ENCODE measurements at places on chromosomes 13 and 19. TPM values are rescaled to one million over a fixed set of nuclear protein-coding genes. Genes with fewer than 3 reads are reported as not detected.

DNA sequence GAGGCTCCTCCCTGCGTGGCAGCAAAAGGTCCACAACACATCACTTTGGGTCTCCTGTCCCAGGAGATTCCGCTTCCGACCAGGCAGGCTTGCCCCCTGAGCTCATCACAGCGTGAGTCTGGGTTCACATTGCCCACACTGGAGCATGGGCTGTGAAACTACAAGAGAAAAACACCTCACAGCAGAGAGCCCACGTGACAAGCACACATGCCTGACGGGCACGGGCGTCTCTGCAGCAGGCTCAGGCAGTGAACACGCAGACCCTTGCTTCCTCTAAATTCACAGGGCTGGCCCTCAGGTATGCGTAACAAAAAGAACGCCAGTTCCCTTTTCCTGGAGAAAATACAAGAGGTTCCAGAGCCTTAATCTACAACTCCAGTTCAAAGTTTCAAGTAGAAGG lies 41.9 kb downstream of the RASA3 start:
- no peak for DNase-seq

DCLK1 gene
- total RNA-seq: 0.21 TPM

- DNase-seq: peak; percentile 70
These were observed 99.2 kb upstream of the KLF5 start for GRCh38 chr13:72959643-72960042.

- DNase-seq: no peak
These were observed at the start of gene APOE for GRCh38 chr19:44905437-44906160. APOE (plus strand) TSS chr19:44905796; CDS start chr19:44906625, 829 bp downstream.

GRCh38 chr13:72552731-72553130 lies 174.7 kb downstream of the MZT1 start:
- no peak for DNase-seq

ADGRE2 gene
- 0.83 TPM for total RNA-seq

- no peak for DNase-seq
These were observed 199.0 kb upstream of the RXFP2 start for GRCh38 chr13:31540281-31540680.

ZNF547 gene
- 2.3 TPM for total RNA-seq

IFNL1 gene
- not detected for total RNA-seq

DNA sequence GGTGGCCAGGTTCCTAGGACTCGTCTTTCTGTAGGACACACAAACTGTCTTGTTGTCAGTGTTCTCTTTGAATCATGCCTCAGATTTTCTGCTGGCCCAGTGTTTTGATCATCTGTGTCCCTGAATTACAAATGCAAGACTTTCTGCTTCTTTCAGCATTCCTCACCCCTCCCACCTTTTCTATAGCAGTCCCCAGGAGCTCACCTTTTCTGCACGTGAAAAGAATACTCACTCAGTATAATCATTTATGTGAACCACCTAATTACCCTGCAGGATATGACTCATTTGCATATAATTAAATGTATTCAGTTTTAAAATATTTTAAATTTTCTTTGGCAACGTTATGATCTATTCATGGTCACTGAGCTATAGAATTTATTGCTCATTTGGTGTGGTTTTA lies 389.2 kb downstream of the ITGBL1 start:
- DNase-seq: no peak

GRCh38 chr19:5355076-5355475 lies 14.5 kb upstream of the PTPRS start:
- DNase-seq: no peak

- DNase-seq: no peak
These were observed 26.3 kb upstream of the UQCRFS1 start for GRCh38 chr19:29239213-29239776.

- DNase-seq: no peak
These were observed 11.5 kb downstream of the MED16 start for GRCh38 chr19:881385-882071.

- DNase-seq: no peak
These were observed 2770.4 kb upstream of the PCDH20 start for GRCh38 chr13:64186071-64186470.

MISP3 gene
- 1.2 TPM for total RNA-seq

DNA sequence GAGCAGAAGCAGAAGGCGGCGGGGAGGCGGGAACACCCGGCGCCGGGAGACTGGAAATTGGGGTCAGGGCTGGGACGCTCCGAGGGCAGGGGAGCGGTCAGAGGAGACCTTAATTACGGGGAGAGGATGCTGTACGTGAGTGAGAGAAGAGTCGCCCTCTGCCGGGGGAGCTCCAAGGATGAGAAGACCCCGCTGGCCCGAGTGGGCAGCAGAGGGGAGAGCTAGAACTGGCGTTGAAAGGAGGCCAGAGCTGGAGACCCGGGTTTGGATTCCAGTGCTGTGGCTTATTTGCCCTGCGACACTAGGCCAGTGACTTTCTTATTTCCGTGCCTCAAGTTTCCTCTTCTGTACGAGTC lies 536 bp downstream of the FAM32A start:
- DNase-seq: no peak

DNA sequence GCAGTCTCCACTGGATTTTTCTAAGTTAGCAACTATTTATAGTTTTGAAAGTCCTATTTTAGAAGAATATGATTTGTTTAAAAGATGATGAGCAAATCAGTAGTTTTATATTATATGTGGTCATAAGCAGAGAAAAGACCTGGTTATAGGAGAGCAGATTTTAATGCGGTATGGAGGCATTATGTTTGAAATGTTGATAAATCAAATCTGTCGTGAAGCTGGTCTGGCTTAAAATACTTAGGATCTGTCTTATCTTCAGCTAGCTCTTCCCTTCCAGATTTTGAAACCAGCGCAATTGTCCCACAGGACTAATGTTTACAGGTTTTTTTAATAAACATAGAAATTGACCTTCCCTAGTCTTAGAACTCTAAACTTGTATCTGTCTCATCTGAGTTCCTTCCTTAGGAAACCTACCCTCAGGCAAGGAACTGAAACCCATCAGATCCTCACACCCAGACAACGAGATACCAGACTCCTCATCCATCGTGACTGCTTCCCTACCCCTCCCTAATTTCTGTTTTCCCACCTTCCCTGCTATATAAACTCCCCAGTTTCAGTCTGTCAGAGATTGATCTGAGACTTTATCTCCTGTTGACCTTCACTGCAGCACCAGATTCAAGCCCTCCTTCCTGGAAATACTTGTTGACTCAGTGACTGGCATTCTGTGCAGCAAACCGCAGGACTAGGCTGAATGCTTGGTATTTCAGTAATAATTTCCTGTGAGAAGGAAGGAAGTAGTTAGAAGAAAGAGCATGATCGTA lies 37.8 kb upstream of the CXCL17 start:
- DNase-seq: no peak

SMIM17 gene
- total RNA-seq: not detected

GRCh38 chr13:28048768-28049167 lies 51.6 kb downstream of the FLT3 start:
- DNase-seq: no peak

DNA sequence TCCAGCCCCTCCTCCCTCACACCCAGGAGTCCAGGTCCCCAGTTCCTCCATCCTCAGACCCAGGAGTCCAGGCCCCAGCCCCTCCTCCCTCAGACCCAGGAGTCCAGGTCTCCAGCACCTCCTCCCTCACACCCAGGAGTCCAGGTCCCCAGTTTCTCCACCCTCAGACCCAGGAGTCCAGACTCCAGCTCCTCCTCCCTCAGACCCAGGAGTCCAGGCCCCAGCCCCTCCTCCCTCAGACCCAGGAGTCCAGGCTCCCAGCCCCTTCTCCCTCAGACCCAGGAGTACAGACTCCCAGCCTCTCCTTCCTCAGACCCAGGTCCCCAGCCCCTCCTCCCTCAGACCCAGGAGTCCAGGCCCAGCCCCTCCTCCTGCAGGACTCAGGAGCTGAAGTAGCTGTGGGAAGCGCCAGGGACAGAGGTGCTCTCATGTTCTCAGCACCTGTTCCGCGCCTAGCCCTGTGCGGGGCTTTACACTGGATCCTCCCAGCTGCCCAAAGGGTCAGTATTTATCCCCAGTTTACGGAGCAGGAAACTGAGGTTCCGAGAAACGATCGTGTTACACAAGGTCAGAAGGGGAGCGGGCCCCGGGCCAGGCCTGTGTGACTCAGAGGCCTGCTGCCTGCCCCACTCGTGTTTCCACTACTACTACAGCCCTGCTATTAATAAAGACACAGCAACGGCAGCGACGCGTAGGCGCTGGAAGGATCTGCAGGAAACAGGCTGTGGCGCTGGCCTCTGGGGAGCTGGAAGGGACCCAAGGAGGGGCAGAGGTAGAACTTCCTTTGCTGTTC lies 1.7 kb upstream of the SBK3 start:
- peak; percentile 26 for DNase-seq

- DNase-seq: no peak
These were observed 105.3 kb upstream of the KLF5 start for GRCh38 chr13:72953391-72953965.

DNA sequence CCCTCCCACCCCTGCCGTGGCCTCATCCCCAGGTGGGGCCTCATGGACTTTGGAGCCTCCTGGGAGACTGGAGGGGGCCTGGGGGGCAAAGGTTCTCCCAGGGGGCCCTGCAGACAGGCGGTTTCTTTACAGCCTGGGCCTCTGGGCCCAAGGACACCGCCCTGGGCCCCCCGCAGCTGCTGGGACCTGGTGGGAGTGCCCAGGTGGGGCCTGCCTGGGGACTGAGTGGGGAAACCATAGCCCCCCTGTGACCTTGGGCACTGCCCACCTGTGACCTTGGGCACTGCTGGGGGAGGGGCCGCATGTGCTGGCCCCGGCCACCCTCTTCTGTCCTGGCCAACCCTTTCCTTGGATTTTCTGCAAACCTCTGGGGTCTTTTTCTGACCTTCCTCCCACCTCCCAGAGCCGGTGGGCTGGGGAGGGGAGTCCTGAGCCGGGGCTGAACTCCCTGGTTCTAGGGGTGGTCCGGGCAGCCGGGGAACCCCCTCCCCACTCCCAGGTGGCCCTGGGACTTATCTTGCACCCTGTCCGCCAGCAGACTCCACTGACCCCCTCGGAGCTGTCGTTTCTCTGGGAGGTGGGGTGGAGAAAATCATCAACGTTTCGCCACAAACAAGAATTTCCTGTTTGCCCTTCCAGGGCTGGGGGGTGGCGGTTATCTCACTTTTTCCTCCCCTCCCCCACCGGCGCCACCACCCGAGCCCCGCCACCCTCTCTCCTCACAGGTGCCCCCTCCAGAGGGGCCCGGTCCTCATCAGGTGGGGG lies 27.0 kb downstream of the ARID3A start:
- DNase-seq: no peak

DNA sequence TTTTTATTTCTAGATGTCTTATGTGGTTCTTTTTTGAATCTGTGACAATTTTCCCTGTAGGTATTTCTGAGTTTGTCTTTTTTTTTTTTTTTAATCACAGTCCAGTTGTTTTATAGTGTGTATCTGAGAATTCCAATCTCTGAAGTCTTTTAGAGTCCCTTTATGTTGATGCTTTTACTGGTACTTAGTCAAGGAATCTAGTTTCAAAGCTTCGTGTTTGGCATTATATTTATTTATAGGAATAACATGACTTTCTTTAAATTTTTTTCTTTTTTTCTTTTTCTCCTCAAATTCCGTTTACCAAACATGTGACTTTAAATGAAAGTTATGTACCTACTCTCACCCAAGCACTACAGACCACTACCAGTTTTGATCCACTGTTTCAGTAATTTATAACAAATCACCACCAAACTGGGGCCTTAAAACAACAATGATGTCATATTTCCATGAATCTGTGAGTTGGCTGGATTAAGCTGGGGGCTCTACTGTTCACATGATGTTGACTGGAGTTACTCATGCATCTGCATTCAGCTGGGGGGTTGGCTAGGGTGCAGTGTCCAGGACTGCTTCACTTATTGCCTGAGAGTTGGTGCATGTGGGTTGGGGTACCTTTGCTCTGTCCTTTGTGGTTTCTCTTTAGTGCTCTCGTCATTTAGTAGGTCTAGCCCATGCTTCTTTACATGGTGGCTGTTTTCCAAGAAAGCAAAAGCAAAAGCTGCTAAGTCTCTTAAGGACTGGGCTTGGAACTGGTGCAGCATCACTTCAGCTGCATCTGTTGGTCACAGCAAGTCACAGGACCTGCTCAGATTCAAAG lies 22.3 kb downstream of the KCTD4 start:
- no peak for DNase-seq

DNA sequence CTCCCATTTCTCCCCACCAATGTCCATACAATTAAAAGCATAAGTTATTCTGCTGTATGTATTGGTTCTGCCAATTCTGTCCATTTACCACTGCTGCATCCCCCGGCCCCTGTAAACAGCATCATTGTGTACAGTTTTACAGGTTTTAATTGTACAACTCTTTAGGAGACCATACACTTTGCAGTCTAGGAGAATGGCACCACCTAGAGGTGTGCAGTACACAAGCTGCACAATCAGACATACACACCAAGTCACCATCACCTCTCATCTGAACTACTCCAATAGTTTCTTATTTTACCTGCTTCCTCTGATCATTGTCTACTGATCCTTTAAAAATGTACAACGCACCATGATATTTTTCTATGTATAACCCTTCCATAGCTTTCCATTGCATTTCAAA lies 855.9 kb upstream of the KLHL1 start:
- DNase-seq: no peak

- peak; percentile 77 for DNase-seq
These were observed 5.1 kb downstream of the BBC3 start for GRCh38 chr19:47225746-47226425.

Data from mammary epithelial cell (primary cell).